Hematopoietic multipotent progenitor cell treated with erythropoietin and hydrocortisone succinate and interleukin-3 and kit ligand, for 15 days (in vitro differentiated cells): ENCODE measurements at places on chromosomes 7 and 10.

- DNase-seq: no peak
These were observed 54.1 kb downstream of the HSPA12A start for GRCh38 chr10:116688241-116688711.

- no peak for DNase-seq
These were observed 405.5 kb downstream of the ANKRD7 start for GRCh38 chr7:118629898-118630438.

- no peak for DNase-seq
These were observed 745.4 kb downstream of the PHTF2 start for GRCh38 chr7:78543976-78544375.

- DNase-seq: no peak
These were observed 180.3 kb downstream of the CRPPA start for GRCh38 chr7:16241017-16241416.

- no peak for DNase-seq
These were observed 551.3 kb upstream of the STEAP1 start for GRCh38 chr7:89602984-89603383.

- peak; percentile 39 for DNase-seq
These were observed 36.6 kb downstream of the ATRNL1 start for GRCh38 chr10:115129752-115130151.

GRCh38 chr10:106911096-106911495, 253.4 kb downstream of the SORCS1 start:
- DNase-seq: no peak

- DNase-seq: no peak
These were observed 167.6 kb downstream of the ZNF365 start for GRCh38 chr10:62541811-62542210.

GRCh38 chr7:99623702-99624447, 7.1 kb downstream of the ZSCAN25 start:
- DNase-seq: no peak

GRCh38 chr10:42556931-42557330, 81.4 kb downstream of the ZNF33B start:
- DNase-seq: no peak

- no peak for DNase-seq
These were observed 274.0 kb upstream of the GALNT17 start for GRCh38 chr7:70857793-70858545.

DNA sequence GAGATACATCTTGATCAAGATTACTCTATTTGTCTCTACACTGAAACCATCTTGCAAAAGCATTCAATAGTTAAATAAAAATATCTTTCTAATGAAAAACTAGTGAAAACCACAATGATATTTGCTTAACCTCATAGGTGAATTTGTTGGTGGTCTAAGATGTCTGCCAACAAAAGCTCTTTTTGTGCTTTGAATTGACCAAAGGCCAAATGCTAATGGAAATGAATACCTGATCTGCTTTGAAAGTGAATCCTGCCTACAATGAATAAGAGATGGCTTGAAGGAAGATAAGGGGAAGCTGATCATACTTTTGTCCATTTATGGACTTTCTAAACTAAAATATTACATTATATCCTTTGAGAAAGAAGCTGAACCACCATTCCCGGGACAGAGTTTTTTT, 228.9 kb upstream of the ETV1 start:
- no peak for DNase-seq

DNA sequence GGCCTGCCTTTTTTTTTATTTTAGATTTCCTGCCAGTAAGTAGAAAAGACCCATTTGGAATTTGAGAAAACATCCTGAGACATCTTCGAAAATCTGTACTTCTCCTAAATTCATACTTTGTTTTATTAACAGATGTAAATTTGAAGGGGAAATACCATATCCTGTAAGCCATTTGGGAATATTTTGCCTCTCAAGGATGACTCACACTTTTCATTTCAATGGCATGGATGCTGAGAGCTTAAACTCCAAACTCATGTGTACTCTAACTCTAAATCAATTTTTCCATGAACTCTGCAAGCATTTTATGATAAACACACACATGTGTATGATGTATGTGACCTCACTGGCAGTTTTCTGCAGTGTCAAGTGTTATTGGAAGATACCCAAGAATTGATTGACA, 89.0 kb downstream of the SEMA3A start:
- no peak for DNase-seq

DNA sequence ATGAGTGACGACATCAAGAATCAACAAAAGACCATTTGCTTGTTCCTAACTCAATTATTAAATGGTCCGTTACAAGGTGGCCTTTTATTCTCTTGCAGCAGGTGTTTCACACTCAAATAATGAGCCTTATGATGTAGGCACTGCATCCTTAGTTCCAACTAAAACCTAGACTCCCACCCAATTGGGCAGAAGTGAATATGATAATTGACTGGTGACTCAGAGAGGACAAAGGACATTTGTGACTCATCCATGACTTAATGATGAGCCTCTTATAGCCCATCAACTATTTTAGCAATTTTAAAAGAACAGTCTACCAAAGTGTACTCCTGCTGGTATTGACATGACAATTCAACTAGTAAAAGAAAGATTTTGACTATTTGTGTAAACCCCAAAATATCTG, 1027.8 kb upstream of the PHF14 start:
- no peak for DNase-seq

DNA sequence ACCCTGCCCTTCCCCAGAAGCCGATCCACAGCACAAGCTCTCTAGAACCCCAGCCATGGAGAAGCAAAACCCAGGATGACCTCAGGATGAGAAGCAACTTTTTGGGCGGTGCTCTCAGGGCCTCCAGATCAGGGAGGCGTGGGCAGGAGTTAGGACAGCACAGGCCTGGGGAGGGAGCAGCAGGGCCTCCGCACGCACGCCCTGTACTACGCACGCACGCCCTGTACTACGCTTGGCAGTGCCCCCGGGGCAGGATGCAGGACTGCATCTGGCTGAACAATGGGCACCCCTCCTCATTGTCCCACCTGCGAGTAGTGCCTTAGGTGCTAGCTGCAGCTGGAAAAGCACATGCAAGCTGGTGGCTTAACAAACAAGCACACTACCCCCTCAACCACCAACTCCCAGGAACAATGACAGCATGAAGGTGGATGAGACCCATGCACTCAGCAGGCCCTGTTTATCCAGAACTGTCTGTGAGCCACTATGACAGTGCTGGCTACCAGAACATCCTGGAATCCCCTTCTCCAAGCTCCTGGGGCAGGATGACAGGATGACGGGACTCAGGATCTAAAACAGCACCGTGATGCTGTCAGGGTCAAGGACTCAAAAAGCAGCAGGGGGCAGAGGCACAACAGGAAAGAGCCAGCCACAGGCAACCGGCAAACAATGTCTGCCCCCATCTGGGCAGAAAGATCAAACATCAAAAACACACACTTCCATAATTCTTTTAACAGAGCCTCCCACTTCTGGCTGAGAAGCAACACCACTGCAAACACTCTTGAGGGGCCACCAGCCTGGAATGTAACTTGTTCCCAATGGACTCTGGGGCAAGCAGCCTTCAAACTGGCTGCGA, 11.8 kb downstream of the PODXL start:
- no peak for DNase-seq

DNA sequence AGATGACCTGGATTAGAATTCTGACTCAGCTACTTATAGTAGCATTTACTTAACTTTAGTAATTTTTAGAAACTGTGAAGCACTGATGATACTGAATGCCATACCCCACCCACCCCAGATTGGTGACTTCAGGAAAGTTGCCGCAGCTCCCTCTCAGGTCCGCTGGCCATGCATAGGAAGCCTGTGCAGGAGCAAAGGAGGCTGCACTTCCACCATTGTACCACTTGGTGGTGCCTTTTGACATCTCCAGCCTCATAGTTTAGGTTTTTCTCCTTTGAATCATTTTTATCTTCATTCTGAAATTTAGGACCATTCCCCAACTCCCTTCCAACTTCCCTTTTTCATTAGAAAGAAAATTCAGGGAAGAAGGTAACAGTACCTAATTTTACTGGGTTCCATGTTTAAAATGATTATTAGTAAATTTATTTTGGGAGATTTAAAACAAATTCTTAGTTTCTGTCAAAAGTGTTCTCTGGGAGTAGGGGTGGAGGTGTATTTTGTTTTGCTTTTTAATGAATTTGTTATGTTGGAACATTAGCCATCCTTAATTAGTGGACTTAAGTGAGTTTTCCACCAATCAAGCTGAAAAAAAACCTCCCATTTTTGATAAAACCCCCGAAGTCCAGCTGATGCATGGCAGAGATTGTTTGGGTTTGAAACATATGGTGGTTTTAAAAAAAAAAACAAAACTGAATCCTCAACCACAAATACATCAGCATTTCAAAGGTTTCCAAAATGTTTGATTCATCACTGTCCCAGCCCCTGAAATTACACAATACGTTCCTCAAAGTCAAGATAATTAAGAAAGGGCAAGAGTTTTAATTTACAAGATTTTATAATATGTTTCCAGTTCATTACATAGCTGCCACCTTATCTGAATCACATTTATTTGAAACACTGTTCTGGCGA, 109.6 kb downstream of the WNT2 start:
- DNase-seq: peak; percentile 68

DNA sequence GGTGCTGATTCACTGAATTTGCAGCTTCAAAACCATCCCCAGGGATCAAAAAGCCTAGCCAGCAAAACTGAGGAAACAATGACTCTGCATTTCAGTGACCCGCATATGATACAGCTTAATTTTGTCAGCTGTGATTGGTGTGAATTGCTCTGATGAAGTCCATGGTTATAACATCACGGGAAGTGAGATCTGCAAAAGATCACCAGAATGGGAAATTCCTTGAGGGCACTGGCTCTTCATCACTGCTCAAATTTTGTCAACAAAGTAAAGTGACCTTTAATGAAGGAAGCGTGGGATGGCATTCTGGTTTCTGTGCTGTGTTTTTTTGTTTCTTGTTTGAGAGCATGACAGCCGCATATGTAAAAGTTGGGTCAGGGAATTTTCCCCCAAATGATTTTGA, 745.9 kb downstream of the GATA3 start:
- no peak for DNase-seq

DNA sequence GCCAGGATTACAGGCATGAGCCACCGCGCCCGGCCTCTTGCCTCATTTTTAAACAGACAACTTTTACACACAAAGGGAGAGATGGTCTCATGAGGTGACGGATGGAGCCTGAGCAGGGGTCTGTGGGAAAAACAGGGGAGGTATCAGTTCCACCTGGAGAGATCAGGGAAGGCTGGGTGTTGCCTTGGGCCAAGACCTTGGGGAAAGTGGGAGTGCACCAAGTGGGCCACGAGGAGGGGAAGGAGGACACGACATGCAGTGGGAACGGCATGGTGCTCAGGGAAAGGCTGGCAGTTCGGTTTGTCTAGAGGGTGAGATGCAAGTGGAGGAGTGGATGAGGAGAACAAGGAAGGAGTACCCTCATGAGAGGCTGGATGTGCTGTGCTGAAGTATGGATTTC, 8.9 kb upstream of the ZNF777 start:
- no peak for DNase-seq
